RPMI7951 (cell line): ENCODE measurements at places on chromosomes 5 and 9. TPM values are rescaled to one million over a fixed set of nuclear protein-coding genes. Genes with fewer than 3 reads are reported as not detected.

GRCh38 chr9:93093127-93093876 lies 2.7 kb upstream of the CARD19 start:
- DNase-seq: no peak

DNA sequence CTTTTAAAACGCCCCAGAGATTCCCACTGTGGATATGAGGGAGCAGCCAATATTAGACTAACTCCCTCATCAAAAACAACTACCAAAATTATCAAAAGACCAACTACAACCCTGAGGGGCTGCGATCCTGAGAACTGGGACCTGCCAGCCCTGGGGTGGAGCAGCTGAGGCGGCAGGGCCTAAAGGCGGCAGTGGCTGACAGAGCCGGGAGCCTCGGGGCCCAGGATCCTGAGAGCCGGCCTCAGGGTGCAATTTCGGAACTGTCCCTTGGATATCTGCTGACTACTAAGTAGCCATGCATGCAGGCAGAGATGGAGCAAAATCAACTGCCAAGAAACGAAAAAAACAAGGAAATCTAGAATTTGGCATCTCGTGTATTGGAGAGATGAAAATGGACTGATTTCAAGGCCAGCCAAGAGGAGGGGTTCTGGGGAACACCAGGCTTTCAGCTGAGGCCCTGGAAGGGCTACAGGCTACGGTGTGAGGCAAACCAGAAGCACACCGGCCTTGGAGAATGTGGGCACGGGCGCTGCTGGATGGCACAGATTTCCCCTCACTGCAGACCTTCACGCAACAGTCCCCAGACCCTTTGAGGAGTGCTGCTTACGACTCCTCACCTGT lies 63.6 kb upstream of the UBAC1 start:
- no peak for DNase-seq

DNA sequence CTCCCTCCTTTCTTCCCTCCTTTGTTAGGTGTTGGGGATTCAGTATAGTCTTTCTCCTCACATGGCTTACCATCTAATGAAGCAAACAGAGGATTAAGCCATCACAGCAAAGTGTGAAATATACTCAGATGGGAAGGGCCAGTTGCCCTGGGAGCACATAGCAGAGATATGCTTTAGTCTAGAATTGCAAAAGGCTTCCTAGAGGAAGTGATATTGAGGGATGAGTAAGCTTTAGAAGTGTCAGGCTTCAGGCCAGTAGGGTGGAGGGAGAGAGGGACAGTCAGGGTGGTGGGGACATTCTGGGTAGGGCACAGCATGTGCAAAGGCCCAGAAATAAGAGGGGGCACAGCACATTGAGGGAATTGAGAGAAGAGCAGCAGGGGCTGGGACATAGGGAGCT lies 46.2 kb upstream of the GLRA1 start:
- DNase-seq: no peak

The TLR4 gene
- 15.9 and 21.0 TPM in 2 replicates for total RNA-seq

The OR1J2 gene
- not detected in 2 replicates for total RNA-seq

The BNC2 gene
- 6.8 and 8.8 TPM in 2 replicates for total RNA-seq

DNA sequence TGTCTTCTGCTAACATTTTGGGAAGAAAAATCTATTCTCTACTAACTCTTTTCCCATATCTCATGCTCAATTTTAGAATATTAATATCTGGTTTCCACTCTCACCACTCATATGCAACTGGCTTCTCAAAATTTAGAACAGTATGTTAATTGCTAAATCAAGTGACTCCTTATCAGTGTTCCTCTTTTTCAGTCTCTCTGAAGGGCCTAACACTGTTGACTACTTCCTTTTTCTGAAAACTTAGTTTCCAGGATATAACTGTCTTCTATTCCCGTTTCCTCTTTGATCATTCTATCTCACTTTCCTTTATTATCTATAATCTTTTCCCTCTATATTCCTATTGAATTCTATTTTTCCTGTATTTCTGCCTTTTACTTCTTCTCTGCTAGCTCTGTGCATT lies 1717.2 kb upstream of the C9orf72 start:
- DNase-seq: no peak

The DEPDC1B gene
- 24.0 and 28.5 TPM in 2 replicates for total RNA-seq

DNA sequence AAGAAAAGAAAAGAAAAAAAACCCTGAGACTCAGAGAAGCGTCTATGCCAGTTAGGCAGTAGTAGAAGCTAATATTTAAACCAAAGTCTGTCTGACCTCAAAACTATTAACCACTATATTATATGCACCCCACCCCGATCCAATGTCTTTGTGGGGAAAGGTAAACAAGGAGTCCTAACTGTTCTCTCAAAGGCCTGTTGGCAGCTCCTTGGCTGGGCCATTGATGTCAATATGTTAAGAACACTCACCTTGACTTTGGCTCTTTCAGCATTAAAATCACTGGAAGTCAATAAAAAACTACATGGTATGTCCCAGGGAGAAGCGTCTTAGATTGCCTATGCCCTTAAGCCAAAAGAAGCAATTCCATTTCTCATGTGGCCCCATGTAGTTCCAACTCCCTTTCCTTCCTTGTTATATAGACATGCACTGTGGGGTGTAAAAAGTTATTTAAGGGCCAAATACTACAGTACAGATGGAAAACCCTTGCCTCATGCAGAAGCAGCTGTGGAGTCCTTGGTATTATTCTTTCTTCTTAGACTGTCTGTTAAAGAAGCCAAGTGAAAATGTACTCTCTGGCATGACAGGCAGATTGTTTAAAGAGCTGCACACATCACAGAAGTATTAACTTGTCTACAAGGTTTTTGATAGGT lies 308.6 kb upstream of the RPS23 start:
- no peak for DNase-seq

DNA sequence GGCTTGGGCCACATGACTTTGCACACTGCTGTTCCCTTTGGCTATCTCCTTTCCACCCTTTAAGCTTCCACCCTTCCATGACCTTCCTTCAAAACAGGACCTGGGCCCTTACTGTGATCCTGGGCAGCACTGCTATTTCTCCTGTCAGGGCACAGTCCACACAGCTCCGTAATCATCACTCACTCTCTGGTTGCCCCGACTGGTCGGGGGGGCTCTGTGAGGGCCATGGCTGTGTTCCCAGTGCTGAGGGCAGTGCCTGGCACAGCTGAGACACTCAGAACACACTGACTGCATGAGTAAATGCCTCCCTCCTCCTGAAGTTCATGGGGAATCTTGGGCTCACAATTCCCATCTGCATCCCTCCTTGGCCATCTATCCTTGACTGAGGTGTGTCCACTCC lies 12.2 kb downstream of the TRAF1 start:
- DNase-seq: no peak

DNA sequence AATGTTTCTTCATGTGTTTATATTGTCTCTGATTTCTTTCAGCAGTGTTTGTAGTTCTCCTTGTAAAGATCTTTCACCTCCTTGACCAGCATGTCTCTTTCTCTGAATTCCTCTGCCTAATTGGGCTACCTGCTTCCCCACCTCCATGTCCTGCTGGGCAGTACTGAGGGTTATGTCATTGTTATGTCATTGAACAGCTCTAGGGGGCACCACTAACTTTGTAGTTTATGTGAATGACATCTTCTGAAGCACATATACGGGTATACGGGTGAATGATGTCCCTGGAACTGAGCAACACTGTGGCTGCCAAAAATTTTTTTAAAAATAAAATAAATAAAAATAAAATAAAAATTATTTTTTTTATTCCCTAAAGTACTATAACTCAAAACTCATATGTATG lies 16.9 kb upstream of the SNCAIP start:
- no peak for DNase-seq

The SLC4A9 gene
- total RNA-seq: not detected in 2 replicates

DNA sequence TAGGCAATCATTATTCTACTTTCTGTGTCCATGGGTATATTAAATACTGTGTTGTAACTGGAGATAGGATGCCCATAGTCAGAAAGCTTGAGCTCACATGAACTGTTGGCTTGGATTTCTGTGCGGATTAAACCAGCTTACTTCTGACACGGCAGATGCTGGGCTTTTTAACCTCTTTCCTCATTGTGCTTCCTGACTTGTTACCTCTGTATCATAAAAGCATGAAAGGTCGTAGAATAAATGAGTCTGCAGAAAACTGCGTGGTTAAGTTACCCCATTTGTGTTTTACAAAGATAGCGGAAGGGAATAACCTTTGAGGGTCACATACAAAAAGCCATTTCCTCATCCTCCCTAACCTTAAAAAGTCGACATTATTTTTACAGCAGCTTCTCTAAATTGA lies 199.5 kb upstream of the DMRT1 start:
- DNase-seq: no peak

The SLC24A2 gene
- total RNA-seq: under 0.01 and 0.12 TPM in 2 replicates

The RAB3C gene
- not detected in 2 replicates for total RNA-seq

GRCh38 chr5:56671571-56671970 lies 143.8 kb upstream of the MAP3K1 start:
- peak; percentile 67 for DNase-seq

The BARX1 gene
- 0.10 TPM in 1 of 2 replicates, not detected in the other for total RNA-seq

GRCh38 chr9:19583890-19584289 lies 175.1 kb downstream of the ACER2 start:
- DNase-seq: no peak

GRCh38 chr5:11655681-11656080 lies 248.6 kb downstream of the CTNND2 start:
- DNase-seq: no peak

The N4BP3 gene
- 0.12 and 0.29 TPM in 2 replicates for total RNA-seq

The PCDHB16 gene
- total RNA-seq: 2.0 and 2.1 TPM in 2 replicates

- DNase-seq: no peak
Measured at GRCh38 chr9:115517335-115518075, 399.5 kb upstream of the TNC start.

- DNase-seq: no peak
Measured at GRCh38 chr9:93668261-93668871, 92.0 kb downstream of the PHF2 start.

The PKD2L2 gene
- total RNA-seq: not detected in 2 replicates

DNA sequence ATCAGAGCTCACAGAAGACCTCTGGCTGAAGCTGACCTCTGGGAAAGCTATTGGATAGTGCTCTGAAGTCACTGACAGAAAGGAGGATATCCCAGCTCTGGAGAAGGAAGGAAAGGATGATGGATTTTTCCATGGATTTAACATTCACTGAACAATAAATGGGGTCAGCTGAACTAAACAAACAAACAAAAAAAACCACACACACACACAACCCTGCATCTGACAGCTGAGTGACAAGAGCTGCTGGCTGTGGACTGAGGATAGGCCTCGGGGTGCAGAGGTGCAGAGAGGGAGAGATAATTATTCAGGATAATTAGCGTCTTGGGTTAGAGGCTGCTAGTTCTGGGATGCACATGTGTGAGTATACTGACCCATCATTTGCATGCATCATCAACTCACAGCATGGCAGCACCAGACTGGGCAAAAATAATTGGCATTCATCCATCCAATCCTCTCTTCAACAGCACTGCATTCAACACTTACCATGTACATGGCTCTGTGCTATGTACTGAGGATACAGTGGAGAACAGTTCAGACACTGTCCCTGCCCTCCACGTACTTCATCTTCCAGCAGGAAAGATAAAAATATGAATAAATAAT lies 131.4 kb upstream of the TRIM32 start:
- DNase-seq: no peak

DNA sequence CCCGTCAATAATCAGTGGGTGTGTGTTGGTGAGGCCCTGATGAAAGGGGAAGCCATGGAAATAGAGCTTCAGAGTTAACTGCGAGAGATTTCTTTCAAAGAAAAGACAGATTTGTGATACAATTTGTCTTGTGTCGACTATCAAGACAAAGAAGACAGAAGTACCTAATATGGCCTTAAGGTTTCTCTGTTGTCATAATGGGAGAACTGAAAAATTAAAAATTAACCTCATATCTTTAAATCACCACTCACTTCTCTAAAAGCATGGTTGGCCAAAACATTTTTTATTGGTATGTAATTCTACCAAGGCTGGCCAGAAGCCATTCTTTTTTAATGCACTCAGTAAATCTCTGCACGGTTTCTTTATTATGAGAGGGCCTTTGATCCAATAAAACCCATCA lies 282.9 kb upstream of the WWC1 start:
- no peak for DNase-seq

GRCh38 chr5:149442563-149443182 lies 63.6 kb upstream of the IL17B start:
- peak; percentile 65 for DNase-seq

The OTULINL gene
- total RNA-seq: 4.4 and 5.5 TPM in 2 replicates

- DNase-seq: no peak
Measured at GRCh38 chr9:37566716-37567115, 9.5 kb downstream of the FBXO10 start.

GRCh38 chr5:151227918-151228447 lies 4.1 kb upstream of the CCDC69 start:
- DNase-seq: no peak

The ZDHHC11B gene
- not detected in 2 replicates for total RNA-seq

The GABRA6 gene
- total RNA-seq: not detected in 2 replicates

DNA sequence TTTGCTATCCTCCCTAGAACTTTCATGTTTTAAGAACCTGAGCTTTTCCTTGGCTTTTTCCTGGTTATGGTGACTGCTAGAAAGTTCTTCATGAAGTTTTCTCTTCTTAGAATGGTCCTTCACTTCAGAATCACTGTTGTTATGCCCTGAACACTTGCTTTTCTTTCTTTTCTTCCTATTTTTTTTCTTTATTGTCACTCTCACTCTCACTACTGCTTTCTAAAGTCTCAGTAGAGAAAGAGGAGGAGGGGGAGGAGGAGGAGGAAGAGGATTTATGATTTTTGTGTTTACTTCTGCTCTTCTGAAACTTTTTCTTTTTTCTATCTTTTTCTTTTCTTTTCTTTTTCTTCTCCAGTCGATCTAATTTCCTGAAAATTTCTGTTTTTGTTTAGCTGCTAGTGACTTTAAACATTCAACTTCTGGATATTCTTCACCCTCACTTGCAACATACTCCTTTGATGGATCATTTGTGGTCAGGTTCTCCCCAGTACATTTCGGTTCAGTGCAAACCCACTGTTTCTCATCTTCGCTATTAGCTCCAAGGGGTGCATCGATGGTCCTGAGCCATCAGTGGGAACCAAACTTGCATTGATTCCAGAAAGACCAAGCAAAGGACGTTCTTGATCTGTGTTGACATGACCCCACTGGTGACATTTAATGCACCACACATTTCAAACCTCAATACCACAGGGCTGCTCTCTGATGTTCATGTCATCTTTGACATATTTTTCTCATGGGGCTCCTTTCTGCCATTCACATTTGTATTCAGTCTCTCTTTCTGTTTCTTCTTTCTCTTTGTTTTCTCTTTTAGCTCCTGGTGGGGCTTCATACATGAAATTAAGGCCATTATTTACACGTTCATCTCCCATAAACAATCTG lies 81.6 kb upstream of the HAND1 start:
- no peak for DNase-seq

The WDR38 gene
- 0.12 and 0.20 TPM in 2 replicates for total RNA-seq

- no peak for DNase-seq
Measured at GRCh38 chr9:21075484-21075883, 2.3 kb downstream of the IFNB1 start.

The PCA3 gene
- not detected in 2 replicates for total RNA-seq

The PCDH12 gene
- total RNA-seq: not detected in 2 replicates

GRCh38 chr5:149732324-149733128 lies 2.4 kb downstream of the PPARGC1B start:
- peak; percentile 59 for DNase-seq
